ENCODE measurements at places on chromosomes 3 and 15. TPM values are rescaled to one million over a fixed set of nuclear protein-coding genes. Genes with fewer than 3 reads are reported as not detected.

DNA sequence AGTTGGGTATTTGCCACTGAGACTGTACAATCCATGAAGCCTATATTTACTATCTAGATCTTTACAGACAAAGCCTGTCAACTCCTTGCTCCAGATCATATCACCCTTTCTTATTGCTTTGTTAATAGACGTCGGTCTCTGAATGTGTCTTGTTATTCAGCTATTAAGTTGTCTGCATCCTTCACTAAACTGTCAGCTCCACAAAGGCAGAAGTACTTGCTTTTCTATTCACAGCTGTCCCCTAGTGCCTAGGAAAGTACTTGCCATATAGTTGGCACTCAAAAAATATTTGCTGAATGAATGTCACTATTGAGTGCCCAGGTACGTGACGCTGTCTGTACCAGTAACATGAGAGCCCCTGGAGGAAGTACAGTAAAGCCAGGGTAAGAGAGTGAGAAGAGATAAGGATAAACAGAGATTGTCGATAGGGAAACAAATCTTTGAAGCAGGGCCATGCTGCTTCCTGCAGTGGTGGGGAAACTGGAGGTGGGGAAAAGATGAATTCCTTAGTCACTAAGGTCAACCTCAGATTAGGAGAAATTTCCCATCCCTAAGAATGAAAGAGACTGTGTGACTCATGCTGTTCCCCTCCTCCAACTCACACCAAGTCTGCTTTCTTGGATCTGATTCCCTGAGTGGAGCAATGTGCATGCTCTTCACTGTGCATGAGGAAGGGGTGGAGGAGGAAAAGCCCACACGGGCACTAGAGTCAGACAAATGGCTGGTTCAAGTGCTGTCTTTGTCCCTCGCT lies 36.3 kb downstream of the PRICKLE2 start:
- DNase-seq: peak; percentile 83

KLHL6 gene
- total RNA-seq: 18.0 TPM

CAV3 gene
- total RNA-seq: not detected

DNA sequence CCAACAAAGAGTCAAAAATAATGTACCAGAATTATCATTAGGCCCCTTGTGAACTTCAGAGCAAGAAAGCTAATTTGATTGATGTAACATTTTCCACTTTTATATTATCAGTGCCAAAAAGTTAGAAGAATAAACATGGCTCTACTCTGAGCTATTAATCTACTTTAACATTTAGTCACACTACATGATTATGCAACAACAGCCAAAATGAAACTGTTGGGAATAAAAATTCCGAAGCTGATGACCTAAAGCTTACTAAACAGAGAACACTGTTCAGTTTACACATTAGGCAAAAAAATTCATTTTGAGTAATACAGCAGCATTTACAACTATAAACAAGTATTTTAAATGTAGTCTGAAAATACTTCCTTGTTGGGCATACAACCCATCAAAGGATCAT lies 1134.1 kb downstream of the EPHA3 start:
- no peak for DNase-seq

DNA sequence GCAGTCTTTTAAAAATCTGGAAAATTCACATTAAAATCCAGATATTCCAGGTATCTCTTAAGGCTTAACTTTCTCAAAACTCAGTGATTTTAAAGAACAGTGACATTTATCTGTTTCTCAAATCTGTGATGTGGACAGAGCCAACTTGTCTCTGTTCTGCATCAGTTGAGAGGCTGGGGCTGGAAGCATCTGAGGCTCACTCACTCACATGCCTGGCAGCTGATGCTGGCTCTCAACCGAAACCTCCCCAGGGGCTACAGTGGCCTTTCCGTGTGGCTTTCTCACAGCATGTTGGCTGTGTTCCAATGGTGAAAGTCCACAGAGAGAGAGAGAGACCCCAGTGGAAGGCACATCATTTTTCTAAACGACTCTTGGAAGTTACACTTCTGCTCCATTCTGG lies 53.5 kb downstream of the CEMIP start:
- DNase-seq: no peak

GRCh38 chr3:32857921-32858320 lies 40.1 kb downstream of the TRIM71 start:
- DNase-seq: no peak

- DNase-seq: no peak
Observed at GRCh38 chr3:5314897-5315296, 127.4 kb downstream of the EDEM1 start.
